ENCODE measurements at places on chromosomes 1 and 21.

DNA sequence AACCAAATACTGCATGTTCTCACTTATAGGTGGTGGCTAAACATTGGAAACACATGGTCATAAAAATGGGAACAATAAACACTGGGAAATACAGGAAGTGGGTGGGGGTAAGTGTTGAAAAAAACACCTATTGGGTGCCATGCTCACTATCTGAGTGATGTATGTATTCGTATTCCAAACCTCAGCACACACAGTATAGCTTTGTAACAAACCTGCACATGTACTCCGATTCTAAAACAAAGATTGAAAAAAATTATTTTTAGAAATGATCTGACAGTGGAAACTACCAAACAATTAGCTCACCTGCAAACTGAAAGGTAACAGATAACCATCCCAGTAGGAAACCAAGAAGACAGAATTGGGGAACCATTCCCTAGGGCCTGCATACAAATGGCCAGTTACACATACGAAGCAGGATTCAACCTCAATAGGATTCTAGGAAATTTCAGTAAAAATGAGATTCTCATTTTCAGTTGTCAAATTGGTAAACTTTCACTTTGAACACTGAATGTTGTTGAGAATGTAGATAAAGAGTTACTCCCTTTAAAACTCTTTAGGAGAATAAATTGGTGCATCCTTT is 88.1 kb upstream of the LRRC8D start:
- DNase-seq = no peak

DNA sequence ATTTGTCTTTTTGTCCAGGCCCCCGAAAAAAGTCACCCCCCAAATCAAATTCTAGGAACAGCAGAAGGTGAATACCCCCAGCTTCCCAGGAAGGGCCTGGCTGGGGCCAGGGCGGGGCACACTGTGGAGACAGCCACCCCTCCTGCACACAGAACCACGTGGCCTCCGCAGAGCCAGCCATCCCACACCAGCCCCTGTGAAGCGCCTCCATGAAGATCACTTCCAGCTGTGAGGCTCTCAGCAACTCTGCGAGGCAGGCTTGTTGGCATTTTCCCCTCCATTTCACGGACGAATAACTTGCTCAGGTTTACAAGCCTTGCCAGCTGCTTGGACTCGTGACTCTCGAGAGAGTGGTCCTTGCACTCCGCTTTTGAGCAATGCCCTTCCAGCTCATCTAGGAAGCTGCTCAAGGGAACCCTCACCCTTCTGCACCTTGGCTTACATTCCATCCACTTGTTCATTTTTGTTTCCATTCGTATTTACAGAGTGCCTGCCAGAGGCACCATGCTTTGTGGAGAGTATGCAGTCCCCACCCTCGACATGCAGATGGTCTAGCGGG is 48.2 kb downstream of the SYT6 start:
- no peak for DNase-seq

DNA sequence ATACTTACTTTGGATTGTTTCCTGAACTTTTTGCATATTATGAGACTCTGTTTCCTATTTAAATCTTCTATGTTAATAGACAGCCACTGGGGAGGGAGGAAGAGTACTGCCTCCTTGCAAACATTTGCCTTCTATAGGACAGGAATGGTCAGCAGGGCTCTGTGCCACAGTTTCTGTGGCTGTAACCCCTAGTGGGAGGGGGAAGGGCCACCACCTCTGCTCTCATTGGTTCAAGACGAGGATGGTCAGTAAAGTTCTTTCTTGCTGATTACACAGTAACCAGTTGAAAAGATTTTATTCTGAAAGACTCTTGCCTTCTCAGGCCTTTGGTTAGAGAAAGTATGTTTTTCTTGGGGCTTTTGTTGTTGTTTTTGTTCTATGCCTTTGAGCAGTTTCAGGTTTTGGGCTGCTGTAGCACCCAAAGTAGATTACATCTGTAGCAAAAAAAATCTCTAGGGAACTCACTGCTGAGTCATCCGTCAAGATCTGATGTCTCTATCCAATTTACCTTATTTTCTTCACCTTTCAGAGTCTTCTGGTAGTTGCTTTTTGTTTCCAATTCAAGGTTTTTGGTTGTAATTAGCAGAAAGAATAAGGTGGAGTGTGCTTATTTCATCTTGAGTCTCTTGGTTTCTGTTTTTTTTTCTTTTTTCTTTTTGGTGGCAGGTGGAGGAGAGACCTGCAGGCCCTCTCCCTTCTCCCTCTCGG is 23.1 kb downstream of the SLC35A3 start:
- no peak for DNase-seq

- no peak for DNase-seq
Measured at GRCh38 chr1:170685166-170685565, 21.2 kb downstream of the PRRX1 start.

DNA sequence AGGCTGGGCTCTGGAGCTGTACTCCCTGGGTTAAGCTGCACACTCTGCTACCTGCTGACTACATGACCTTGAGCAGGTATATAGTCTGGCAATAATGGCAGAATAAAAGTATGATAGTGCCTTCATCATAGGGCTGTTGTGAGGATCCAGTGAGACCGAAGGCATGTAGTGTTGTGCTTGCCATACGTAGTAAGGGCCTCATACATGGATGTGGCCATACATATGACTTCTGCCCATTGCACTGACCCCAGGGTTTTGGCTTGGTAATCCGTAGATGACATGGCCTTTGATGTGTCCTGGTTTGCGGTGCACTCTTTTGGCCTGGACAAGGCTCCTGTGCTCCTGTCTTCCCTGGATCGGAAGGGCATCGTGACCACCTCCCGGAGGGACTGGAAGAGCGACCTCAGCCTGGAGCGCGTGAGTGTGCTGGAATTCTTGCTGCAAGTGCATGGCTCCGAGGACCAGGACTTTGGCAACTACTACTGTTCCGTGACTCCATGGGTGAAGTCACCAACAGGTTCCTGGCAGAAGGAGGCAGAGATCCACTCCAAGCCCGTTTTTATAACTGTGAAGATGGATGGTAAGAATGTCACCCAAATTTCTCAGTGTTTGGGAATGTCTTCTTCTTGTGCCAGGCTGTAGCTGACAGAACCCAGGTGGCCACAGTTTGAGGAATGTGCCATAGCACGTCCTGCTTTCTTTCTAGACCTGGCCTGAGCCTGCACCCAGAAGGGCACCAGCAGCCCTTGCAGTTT is 17.0 kb upstream of the CD101 start:
- no peak for DNase-seq

DNA sequence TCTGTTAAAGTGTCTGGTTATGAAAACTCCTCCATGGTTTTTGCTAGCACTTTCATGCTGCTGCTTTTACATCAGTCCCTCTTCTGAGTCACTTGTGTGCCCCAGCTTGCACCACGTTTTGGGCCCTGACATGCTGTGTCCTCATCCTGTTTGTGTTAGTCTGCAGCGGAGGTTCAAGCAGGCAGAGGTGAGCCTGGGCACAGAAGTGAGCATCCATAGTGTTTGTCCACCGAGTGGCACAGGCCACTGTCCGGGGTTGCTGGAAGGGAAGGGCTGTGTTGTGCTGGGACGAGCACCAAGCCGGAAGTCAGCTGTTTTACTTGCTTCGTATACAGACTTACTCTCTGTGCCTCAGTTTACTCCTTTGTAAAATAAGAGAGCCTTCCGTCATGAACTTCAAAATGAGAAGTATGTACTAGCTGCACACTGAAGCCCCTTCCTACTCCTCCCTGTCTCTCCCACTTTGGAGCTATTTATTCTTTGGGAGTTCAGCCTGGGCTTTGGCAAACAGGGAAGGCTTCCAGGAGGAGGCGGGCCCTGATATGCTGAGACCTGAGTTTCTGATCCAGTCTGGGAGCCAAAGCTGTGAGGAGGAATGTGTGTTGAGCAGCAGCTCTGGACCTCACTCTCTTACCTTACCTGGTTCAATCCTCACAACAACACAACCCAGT is 10.7 kb upstream of the LAPTM5 start:
- DNase-seq = no peak

DNA sequence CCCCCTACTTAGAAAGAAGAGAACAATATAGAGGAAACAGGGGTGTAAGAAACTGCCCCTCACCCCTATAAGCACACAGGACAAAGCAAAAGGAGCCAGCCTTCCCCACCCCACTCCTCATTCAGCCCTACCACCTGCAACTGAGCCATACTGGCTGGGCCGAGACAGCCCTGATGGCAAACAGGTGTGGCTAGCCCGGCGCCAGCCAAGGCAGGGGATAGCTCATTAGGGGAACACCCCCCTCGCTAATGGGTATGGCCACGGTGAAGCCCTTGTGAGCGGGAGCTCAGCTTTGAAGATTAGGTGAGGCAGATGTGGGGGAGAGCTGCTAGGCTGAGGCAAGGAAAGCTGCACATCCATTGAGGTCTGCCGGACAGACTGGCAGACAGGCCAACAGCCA is 65.5 kb downstream of the ERI3 start:
- DNase-seq = no peak

DNA sequence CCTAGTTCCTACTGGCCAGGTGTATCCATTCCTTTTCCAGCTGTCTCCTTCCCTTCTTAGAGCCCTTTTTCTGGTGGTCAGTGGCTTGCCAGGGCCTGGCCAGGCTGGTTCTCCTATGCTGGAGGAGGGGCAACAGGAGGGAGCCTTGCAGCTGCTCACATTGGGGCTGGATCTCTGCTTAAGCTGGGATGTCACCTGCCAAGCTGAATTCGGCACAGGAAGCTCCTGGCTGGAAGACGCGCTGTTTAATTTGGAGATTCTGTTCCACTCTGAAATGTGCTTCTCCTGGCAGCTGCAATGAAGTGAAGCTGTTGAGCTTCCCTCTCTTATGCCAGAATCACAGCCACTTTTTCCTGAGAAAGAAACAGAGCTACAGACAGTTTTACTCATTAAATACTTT is 56.0 kb upstream of the POU3F1 start:
- no peak for DNase-seq

DNA sequence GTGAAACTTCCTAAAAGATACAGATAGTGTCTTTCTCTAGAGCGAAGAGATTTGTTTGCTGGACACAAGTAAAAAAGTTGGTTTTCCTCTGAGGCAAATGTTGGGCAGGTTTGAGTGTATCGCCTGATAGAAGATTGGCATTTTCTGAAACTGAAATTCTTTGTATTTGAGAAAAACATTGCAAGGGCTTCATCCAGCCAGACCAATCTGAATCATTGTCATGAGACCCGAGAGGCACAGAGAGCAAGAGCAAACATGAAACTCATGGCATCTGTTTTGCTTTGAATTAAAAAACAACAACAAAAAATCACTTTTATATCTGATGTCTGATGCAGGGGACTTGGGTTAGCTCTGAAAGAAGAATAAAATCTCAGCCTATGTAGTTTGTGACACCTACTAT is 379.3 kb upstream of the NCAM2 start:
- DNase-seq = no peak

GRCh38 chr1:200437556-200438203 is 27.8 kb upstream of the ZNF281 start:
- DNase-seq = no peak

GRCh38 chr1:245153081-245153551 is 1.7 kb upstream of the KIF26B start:
- DNase-seq = no peak
